ENCODE measurements at places on chromosomes 1 and 21.

GRCh38 chr1:3192361-3192760 is 123.4 kb downstream of the PRDM16 start:
- no peak for DNase-seq

DNA sequence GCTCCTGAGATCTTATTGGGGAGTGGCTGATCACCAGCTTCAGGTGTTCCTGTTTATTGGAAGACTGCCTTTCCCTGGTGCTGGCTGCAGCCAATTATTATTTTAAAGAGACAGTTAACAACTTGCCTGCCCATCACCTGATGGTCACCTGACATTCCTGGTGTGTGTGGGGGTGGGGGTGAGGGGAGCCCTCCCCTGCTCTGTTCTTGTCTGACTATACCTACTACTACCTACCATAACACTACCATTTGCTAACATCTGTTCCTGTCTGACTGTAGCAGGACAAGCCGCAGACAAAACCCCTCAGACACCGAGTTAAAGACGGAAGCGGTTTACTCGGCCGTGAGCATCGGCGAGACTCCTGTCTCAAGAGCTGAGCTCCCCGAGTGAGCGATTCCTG is 54.9 kb upstream of the NBPF3 start:
- DNase-seq = no peak

- no peak for DNase-seq
Measured at GRCh38 chr1:44645476-44646244, 28.6 kb downstream of the TMEM53 start.

DNA sequence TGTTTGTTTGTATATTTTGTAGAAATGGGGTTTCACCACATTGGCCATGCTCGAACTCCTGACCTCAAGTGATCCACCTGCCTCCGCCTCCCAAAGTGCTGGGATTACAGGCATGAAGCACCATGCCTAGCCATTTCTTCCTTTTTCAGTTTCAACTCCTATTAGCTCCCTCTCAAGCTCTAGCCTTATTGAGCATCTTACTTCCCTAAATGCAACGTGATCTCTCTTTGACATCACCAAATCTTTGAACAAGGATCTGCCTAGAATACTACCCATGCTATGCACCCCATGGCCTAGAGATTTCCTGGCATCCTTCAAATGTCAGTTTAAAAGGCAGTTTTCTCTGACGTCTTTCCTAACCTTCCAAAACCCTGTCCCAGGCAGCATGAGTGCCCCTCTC is 91.1 kb upstream of the NR5A2 start:
- no peak for DNase-seq

GRCh38 chr1:208724079-208724478 is 479.9 kb upstream of the PLXNA2 start:
- no peak for DNase-seq

Measured in activated T-helper 1 cell treated with Interleukin-2 at 50 U/mL for 16 hours (primary cell).